ENCODE measurements at places on chromosomes 1 and 21.

GRCh38 chr1:201645956-201646355, 107.0 kb downstream of the NAV1 start:
- no peak for DNase-seq

- DNase-seq: no peak
Observed at GRCh38 chr1:165352442-165353293, 3.8 kb downstream of the LMX1A start.

- no peak for DNase-seq
Observed at GRCh38 chr1:82073659-82074058, 272.9 kb downstream of the ADGRL2 start.

DNA sequence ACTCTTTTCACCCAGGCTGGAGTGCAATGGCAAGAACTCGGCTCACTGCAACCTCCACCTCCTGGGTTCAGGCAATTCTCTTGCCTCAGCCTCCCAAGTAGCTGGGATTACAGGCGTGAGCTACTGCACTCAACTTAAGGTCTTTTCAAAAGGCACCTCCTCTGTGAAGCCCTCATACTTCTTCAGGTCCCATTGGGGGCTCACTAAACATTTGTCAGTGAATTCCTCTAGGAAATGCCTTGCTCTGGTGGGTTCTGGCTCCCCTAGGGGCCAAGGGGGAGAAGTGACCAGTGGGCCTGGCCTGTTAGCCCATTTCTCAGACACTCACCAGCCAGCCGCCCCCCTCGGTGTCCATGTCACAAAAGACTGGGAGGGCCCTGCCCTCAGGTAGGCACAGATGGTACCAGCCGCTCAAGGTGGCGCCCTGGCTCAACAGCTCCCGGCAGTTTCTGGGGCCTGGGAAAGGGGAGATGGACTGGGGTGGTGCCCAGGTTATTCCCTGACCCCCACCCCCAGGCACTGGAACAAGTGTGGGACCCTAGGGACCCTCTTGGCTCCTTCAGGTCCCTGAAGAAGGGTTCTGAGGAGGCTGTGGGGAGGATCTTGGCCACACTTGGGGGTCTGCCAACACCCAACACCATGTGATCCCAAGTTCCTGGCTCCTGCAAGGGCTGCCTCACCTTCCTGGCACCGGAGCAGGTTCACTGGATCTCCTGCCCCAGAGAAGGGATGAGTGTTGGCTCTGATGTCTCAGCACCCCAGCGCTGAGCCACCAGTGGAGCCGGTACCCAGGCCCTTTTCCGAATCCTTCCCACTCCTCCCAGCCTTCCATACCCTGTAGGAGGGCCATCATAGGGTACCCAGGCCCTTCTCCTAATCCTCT, 1.6 kb downstream of the FCN3 start:
- DNase-seq: no peak

GRCh38 chr1:237864338-237865244, 26.1 kb downstream of the ZP4 start:
- peak; percentile 2 for DNase-seq

- DNase-seq: no peak
Observed at GRCh38 chr1:77146270-77146669, 73.0 kb downstream of the PIGK start.

- DNase-seq: no peak
Observed at GRCh38 chr1:113507552-113508214, 117.4 kb downstream of the MAGI3 start.

GRCh38 chr1:9591669-9592509, 3.2 kb downstream of the TMEM201 start:
- no peak for DNase-seq

DNA sequence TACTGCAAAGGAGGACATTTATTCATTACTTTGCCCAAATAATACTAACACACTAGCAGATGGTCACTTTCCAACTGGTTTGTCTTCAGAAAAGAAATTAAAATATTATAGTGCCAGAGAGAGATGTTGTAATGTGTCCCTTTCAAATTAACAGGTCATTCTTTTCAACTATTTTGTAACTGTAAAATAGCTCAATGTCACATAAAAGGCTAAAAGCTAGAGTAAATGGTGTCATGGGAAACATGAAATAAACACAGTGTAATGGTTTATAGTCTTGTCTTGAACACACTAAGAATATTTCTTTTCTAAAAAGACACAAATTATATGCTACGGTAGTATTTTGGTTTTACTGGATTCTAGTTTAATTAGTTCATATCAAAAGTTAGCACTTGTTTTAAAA, 77.8 kb downstream of the ADGRL2 start:
- no peak for DNase-seq

GRCh38 chr1:6822530-6823359, 37.5 kb downstream of the CAMTA1 start:
- DNase-seq: no peak

DNA sequence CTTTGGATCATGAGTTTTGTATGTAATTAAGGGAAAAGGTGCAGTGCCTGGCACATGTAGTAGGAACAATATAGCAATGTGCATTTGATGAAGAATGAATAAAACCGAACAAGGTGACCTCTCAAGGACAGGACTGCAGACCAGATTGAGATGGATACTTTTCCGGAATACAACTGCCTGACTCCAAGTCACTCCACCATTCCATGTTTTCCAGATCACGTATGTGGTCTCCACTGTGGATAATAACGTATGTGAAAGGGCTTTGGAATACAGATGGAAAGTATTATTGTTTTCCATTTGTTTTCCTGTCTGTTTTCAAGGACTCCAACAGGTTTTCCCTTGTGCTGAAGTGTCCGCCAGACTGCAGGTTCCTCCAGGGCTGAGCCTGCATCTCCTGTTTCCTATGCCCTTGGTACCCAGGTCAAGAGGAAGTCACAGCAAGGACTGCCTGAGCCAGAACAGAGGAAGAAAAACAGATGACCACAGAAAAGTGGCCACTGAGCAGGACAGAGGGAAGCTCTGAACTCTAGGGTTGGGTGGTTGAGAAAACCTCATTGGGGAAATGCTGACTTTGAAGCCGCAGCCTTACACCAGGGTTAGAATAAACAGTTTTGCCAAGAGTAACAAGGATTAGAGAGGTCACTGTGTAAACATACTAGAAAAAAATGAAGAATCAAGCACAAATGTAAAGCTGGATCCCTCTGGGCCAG, 4.0 kb downstream of the CFAP45 start:
- DNase-seq: no peak

DNA sequence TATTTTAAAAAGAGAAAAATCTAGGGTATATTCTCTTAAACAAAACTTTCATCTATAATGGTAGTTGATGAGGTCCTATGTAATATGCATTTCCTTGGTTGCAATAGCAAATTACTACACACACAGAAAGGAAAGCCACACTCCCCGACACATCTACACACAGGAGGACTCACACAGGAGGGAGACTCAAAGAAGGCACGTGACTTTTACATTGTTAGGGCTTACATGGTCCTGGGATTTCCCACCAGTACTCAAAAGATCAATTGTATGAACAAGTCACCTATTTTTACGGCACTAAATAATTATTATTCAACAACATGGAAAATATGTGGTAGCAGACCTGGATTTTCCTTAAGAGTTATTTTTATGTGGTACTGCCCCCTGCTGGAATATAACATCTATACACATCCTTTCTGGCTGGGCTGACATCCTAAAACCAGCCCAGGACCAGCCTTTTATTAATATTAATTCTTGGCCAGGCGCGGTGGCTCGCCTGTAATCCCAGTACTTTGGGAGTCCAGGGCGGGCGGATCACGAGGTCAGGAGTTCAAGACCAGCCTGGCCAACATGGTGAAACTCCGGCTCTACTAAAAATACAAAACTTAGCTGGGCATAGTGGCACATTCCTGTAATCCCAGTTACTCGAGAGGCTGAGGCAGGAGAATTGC, 33.9 kb upstream of the LGALS8 start:
- DNase-seq: no peak

- DNase-seq: no peak
Observed at GRCh38 chr1:160101717-160102522, 3.5 kb upstream of the IGSF8 start.

DNA sequence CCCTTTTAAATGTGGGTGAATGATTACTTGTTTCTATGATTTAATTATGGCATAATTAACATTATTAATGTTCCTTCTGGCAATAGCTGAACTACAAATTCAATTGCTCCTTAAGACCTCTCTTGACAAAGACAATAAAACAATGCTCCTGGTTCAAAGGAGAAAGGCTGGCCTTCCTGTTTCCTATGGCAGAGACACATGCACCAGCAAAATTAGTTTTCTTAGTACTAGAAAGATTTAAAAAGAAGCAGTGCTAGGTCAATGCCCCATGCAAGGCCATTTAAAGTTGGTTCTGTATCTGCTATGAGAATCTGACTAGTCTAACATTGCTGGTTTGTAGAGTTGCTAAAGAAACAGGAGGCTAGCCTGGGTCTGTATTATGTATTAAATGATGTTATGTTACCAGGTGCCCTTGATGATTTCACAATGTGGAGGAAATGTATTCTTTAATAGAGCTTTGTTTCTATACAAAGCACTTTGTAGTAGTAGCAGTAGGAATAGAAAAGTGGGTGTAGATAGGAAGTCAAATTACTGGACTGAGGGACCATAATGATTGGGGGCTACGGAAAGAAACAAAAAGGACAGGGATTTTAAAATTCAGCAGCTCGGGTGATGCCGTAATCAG, 38.8 kb upstream of the CD34 start:
- DNase-seq: no peak

GRCh38 chr1:179287946-179288345, 5.7 kb upstream of the SOAT1 start:
- DNase-seq: no peak

GRCh38 chr1:47424336-47424982, 8.4 kb downstream of the FOXE3 start:
- no peak for DNase-seq

DNA sequence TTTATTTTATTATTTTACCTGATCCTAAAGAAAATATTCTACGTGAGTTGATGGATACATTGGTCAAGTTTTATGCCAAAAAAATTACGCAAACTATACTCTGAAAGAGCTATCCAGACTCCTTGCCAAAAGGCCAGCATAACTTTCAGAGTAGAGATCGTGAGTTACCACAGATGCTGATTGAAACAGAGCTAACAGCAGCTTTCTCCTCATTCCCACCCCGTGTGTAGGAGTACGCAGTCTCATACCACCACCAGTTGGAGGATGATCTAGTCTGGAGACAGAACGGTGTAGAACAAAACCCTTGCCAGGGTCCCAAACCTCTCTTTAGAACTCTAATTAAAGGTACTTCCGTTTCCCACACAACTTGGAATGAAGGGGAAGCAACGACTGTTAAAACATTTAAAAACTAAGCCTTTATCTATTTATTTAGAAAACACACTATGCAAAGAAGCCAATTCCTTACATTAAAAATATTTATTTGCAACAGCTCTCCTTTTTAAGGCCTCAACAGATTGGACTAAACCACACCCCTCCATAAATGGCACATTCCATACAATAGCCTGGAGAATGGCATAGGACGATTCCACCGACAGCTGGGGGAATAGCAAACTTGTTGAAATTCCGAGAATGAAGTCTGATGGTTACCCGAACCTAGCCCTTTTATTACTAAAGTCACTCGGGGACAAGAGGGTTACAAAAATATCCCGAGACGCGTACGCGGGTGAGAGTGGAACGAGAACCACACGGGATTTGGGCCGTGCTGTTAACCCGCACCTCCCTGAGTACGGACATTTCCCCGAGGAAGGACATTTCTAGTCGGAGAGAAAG, 1.4 kb downstream of the NUCKS1 start:
- peak; percentile 28 for DNase-seq

DNA sequence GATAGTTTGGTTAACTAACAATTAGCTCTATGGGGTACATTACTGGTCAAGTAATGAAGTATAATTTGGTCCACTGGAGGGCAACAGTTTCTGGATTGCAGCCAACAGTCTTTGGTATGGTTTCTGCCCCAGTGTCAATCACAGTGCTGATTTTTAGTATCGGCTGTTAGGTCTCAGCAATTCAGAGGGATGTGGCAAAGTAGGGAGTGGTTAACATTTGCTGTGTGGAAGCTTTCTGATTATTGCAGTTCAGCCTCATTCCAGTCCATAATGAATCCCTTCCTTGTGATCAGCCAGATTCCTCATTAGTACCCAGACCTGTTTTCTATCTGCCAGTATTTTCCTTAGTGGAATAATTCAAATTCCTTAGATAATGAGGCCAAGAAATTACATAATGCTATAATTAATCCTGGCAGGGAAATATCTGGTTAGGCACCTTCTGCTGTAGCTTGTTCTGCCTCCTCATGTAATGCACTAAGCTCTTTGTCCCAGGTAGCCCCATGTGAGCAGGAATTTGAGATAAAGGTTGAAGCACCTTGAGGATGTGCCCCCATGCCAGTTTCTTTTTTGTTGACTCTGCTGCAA, 14.0 kb downstream of the F3 start:
- DNase-seq: no peak

DNA sequence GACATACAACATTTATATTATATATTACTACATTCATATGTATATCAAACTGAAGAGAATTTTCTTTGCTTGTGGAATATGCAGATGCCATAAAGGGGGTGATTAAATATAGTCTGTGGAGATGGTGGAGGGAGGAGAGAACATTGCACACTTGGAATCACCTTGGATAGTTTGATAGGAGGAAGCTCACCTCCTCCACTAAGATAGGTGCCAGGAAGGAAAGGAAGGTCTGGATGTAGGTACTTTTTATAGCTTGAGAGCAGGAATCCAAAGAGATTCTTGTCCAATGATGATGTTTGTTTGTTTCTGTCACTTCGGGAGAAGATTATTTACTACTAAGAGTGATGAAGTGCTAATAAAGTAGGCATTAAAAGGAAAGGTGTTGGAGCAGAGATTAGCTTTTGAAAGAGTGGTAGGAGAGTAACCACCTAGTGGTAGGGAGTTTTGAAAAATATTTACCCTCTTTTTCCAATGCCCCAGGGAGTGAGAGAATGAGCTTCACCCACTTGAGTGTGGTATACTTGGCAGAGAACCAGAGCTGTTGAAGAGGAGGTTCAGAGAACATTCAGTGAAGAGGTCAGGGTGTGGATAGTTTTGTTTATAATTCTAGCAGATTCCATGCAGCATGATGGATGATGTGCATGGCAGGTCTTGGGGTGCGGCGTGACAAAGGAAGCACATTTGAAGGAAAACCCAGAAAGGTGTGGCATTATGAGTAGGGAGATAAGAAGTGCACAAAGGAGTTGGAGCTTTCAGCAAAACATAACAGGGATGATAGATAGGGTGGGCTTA, 145.0 kb downstream of the PATJ start:
- DNase-seq: no peak

DNA sequence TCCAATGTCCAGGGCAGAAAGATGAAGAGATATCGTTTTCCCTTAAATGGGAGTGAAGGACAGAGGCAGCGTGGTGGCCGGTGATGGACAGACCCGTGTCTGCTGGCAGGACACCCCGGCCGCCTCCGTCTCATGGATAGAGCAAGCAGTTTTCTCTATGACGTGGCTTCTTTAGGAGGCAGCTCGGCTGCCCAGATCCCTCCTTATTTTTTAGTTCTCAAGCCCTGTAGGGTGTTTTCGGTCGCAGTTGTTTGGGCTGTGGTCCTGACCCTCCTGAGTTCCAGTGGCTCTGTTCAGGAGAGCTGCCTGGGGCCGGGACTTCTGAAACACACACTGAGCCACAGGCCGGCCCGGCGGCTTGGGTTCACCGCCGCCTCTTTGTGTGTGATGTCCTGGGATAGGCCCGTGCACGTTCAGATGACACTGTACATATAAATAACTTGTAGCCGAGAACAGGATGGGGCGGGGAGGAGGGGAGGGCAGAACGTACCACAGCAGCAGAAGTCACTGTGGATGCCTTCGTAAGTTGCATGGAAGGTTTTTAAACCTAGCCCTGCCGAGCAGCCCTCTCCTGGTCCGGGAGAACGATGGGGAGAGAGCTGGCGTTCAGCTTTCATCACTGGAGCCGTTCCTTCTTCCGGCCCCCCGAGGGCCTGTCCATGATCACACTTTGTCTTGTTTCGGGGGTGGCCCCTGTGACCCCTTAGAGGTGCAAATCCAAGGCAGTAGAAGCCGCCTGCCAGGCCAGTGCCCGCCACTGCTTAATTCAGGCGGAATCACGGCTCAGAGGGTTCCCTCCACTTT, 65.2 kb downstream of the SIK1 start:
- no peak for DNase-seq

Measured in stimulated activated CD4-positive, alpha-beta T cell treated with anti-CD3 and anti-CD28 coated beads, Interleukin-4, amount 100 ng/mL, for 48 hours (primary cell).